ENCODE measurements at places on chromosomes 13 and 19.

GRCh38 chr19:4695224-4695731 lies 25.1 kb upstream of the MYDGF start:
- no peak for DNase-seq

DNA sequence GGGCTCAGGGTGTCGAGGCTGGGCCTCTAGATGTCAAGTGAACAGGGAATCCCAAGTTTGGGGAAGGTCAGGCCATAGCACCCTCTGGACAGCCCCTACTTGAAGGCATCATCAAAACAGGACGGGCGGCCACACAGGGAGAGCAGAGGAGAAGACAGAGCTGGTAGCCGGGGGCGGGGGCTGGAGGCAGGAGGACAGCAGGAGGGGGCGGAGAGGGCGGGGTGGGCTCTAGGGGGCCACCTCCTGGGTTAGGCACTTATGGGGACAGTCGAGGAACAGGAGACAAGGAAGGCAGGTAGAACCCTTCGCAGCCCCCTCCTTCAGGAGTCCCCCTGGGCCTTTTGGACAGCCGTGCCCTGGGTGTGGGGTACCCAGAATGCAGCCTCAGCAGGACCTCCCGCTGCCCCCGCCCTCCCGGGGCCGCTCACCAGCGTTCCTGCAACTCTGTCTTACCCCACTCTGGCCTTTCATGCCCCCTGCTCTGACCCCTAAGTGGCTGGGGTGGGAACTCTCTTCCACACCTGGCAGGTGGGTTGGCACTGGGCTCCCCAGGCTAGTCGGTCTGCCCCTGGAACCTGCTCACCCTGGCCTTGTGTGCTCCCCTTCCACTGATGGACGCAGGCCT lies 5.8 kb downstream of the SSBP4 start:
- DNase-seq = no peak

DNA sequence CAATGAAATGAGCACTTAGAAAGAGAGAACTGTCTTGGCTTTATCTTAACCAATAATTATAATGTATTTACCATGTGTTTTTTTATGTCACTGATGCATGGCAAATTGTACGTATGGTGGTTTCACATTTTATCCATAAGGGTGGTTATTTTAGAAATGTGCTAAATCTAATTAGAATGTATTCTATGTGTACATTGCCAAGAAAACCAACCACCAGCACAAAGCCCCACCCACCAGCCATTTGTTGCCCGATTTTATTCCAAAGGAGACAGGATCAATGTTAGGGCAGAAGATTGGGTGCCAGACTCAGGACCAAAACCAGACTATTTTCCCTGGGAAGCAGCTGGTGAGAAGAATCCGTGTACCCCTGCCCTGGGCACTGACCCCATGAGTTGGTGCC lies 63.0 kb upstream of the SOX1 start:
- DNase-seq = no peak

DNA sequence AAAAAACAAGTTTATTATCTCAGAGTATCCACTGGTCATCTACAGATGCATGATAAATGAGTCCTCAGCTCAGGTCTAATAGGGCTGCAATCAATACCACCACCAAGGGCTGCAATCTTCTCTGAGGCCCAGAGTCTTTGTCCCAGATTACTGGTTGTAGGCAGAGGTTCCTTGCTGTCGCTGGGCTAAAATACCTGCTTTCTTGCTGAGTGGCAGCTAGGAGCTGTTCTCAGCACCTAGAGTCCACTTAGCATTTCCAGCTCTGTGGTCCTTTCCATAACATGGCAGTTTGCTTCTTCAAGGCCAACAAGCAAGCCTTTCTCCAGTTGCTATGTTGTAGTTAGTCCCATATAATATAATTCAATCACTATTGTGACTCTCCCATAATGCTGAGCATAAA lies 351.3 kb downstream of the SLITRK1 start:
- DNase-seq = no peak

GRCh38 chr19:8209462-8210378 lies 550 bp downstream of the CERS4 start:
- peak; percentile 81 for DNase-seq

- no peak for DNase-seq
These were observed 86.5 kb downstream of the TSHZ3 start for GRCh38 chr19:31262725-31263191.

- DNase-seq = no peak
These were observed 2.1 kb upstream of the NLRP7 start for GRCh38 chr19:54949412-54949811.
